ENCODE measurements at places on chromosomes 7 and 10.

DNA sequence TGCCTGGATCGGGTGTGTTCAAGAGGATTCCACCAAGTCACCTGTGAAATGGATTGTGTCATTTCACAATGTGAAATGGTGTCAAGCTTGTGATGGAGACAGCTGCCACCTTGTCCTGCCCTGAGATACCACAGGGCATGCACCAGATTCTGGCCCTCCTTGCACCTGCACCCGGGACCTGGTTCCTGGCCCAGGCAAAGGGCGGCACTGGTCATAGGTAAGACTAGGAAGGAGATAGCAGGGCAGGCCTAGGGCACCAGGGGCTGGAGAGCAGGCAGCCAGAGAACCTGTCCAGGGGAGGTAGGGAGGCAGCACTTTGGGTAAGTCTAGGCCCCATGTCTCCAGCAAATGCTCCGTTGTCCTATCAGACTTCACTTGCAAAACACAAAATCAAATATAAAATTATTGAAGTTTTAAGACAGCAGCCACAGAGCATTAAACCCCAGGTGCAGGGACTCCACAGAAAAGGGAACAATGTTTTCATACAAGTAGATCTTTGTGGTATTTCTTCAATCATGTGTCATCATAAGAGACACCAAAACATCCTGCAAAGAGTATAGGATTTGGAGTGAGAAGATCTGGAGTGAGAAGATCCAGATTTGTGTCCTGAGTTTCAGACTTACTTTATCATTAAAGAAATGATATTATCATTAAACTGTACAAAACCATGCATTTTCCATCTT lies 22.7 kb upstream of the ZNF800 start:
- DNase-seq, result no peak

GRCh38 chr7:5629941-5630340 lies 151.5 kb downstream of the RNF216 start:
- DNase-seq, result no peak

DNA sequence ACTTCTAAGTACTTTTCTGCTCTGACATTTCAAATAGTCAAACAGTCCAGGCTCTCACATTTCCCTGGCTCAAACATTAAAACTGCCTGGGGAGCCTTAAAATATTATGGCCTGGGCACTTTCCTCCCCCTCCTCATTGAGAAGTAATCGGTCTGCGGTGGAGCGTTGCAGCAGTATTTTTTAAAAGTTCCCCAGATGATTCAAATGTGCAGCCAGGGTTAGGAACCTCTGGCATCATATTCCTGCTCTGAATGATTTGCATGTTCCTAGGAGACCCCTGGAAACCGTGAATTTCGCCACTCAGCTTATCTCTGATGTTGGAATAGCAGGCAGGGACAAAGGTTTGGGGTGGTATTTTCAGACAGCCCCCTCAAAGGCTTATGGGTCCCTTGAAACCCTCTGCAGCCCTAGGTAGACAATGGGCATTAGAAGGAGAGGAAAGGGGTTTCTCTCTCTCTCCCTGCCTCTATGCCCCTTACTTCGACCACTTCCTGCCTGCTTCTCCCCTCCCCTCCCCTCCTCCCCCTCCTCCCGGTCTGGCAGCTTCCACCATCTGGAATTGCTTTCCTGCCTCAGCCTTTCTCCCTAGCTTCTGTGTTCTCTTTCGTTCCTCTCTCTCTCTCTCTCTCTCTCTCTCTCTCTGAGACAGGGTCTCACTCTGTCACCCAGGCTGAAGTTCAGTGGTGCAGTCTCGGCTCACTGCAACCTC lies 622.2 kb downstream of the GALNT17 start:
- no peak for DNase-seq

DNA sequence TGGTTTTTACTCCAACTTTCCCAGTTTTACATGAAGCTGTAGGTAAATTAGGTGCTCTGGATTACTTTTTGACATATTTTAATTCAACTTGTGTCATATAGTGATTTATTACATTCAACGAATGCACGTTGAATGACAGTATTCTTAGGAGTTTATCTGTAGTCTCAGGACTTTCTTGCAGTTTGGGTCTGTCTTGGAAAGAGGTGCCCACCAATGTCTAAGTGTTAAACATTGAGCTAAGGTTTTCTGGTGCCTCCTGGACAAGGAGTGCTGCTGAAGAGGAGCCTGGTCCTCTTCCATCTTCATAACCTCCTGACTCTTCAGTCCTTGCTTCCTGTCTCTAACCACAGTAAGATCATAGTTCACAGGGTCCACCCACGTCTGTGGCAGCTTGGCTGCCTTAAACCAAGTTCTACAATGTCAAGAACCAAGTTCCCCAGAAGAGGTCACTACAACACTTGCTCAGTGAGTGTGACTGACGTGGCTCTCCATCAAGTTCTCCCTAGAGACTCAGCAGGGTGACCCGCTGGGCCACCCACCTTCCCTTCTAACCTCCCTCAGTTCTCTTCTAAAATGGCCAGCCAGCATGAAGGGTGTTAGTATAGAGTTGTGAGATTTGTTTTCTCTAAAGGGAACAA lies 6.1 kb downstream of the NPY start:
- no peak for DNase-seq

- no peak for DNase-seq
Observed at GRCh38 chr7:85737426-85737825, 550.6 kb upstream of the SEMA3D start.

DNA sequence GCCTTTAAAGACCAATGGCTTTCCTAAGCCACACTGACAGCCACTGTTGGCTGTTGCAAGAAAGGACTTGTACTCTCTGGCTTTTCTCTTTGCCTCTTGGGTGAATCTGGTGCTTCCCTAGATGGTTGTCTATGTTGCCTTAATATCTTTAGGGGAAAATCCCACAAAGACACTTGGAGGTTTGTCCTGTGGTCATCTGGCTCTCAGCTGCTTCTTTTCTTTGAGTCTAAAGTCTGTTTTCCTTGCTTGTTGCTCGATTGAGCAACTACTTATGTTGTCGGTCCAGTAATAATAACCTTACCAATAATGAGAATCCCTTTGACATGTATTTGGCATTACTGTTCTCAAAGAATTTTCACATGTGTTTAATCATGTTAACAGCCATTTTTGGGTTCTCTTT lies 537.6 kb downstream of the LRMDA start:
- DNase-seq, result no peak

- no peak for DNase-seq
Observed at GRCh38 chr10:34477249-34477648, 337.8 kb downstream of the PARD3 start.

GRCh38 chr10:107166403-107166802 lies 1.9 kb upstream of the SORCS1 start:
- no peak for DNase-seq

GRCh38 chr7:13055732-13056368 lies 368.4 kb downstream of the ARL4A start:
- no peak for DNase-seq

GRCh38 chr7:140144821-140145220 lies 32.0 kb downstream of the KDM7A start:
- DNase-seq, result no peak

DNA sequence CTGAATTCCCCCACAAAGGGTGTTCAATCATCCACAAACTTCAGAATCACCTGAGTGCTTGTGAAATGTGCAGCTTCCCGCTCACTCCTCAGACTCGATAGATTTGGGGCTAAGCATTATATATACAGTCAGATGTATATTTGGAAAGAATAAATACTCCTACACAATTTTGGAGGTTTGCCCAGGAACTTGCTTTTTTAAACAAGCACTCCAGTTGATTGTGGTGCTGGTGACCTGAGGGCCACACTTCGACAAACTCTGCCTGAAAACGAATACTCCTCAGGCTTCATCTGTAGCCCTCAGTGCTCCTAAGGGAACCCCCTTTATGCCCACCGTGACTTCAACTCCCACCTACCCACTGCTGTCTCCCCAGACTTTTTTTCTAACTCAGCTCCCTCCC lies 211.6 kb downstream of the INHBA start:
- no peak for DNase-seq

- peak; percentile 64 for DNase-seq
Observed at GRCh38 chr7:140542228-140542603, 62.9 kb upstream of the MKRN1 start.

DNA sequence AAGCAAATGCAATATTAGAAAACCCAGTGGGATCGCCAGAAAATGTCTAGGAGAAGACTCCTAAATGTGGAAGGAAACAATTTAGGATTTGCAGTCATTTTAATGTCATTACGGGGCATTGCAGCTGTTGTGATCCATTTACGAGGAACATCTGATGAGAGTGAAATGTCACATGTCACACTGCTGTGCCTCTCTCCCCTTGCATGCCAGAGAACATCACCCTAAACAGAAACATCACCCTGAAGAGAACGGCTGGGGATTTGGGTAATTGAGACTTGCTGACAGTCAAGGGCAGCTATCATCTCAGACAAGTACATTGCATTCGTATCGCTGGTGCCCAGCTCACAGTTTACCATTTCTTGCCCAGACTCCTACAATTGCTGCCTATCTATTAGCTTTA lies 785.7 kb upstream of the POM121L12 start:
- no peak for DNase-seq

- no peak for DNase-seq
Observed at GRCh38 chr7:158759245-158759614, 54.6 kb upstream of the NCAPG2 start.

GRCh38 chr10:71388583-71389310 lies 8.0 kb upstream of the CDH23 start:
- DNase-seq, result no peak

DNA sequence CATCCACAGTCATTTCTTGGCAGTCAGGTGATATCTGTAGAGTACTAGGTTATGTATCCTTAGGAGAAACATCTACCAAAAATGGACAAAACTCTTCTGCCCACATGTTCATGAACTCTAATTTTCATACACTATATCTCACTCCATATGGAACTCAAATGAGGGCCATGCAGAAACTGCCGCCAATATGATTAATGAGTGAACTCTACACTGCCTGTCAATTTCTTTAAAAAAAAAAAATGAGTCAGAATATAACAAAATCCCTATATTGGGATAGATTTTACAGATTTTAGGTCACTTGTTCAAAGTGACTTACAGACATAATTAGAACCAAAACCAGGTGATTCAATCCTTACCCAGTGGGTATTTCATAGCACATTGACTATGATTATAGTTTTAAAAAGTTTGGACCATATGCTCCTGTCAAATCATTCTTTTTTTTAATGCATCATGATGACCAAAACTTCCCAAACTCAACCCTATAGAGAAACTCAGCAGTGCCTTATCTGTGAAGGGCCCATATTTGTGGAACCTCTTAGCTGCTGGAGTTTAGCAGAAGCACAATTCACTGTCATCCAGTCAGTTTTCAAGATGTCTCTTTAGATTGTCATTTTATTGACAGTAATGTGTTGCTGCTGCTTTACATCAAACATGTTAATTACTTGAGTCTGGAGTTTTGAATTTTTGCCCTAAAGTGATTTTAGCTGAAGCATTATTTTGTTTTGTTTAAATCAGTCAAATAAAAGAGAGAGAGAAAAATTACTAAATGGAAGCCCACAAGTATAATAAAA lies 11.1 kb downstream of the LRRN3 start:
- DNase-seq, result no peak

DNA sequence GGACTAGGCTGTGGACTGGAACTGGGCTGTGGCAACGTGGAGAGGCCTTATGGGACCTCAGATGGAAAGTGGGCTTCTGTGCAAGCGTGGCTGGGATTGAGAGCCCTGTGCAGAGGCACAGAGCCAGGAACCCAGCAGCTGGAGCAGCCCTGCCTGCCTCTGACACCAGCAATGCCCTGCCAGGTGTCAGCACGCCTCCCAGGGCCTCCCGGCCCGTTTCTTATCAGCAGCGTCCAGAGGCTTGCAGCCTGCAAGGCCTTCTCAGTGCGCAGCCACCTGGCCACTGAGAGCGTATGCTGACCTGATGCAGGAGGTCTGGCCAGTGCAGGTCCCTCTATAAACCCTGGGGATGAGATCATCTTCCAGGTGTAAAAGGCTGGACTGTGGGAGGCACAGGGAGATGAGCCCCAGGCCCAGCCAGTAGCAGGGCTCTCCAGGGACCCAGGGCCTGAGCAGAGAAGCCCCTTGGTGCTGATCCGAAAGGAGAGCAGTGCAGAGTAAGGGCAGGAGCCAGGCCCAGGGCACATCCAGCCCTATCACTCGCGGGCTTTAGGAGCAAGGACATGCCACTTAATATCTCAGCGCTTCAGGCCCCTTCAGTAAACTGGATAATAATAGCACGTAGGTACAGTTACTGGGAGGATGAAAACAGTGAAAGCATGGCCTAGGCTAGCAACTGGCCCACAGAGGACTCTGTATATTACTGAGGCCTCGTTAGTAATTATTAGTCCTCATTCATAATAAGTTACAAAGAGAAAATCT lies 38.8 kb upstream of the ANTXRL start:
- DNase-seq, result no peak

DNA sequence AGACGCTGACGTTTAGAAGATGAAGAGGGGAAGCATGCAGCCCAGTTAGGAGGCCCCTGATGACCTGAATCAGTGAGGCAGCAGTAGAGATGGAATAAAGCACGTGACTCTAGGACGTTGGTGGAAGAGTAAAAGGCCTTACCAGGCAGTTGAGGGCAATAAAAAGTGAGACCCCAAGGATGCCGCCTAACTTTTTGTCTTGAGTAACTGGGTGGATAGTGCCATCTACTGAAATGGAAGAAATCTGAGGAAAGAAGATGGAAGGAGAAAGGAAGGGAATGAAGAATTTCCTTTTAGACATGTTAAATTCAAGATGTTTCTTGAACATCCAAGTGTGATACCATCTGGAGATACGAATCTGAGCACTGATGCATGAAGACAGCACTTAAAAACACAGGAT lies 220.0 kb upstream of the LRRN3 start:
- no peak for DNase-seq

DNA sequence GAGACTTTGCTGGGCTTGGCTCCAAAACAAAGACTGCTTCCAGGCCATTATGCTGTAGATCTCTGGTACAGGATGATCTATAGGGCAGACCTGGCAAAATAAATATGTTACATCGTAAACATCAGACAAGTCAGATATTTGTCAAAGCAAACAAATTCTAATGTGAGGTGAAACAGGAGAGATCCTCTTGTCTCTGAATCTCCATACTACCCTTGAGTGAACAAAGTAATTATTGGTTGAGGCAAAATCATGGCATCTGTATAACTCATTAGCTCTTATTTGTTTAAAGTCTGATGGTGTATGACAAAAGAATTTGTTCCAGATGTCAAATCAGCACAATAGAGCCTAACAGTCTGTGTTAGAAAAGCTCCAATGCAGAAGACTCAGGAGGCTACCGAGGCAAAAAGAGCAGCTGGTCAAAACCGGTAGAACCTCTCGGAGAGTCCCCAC lies 1291.5 kb downstream of the TYW1 start:
- DNase-seq, result no peak

GRCh38 chr7:38902449-38902848 lies 6.5 kb downstream of the VPS41 start:
- DNase-seq, result no peak

DNA sequence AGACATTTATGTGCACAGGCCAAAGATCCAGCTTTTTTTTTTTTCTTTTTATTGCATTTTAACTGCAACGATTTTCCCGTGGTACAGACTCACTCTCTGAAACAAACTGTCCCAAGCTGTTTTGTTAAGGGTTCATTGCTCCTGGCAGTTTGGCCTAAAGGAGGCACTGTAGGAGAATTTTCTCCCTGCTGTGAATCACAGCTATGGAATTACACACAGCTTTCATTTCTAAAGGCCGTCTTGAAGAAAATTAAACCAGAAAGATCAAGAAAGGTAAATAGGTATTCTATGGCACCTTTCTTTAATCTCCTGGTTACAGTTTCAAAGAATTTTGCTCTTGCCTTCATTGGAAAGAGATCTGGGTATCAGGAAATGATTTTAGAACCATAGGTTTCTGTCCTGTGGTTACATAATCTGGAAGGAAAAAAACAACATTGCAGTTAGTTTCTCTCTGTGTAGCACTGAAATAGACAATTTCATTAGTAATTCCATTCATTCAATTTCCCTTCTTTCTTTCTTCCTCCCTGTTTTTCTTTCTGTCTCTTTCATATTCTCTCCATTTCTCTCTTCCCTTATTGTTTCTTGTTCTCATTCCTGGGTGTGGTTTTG lies 51.2 kb downstream of the PDK4 start:
- peak; percentile 45 for DNase-seq
